ENCODE measurements at places on chromosomes 7 and 10. TPM values are rescaled to one million over a fixed set of nuclear protein-coding genes. Genes with fewer than 3 reads are reported as not detected.

Gene UNCX
- 0.30 TPM for total RNA-seq

DNA sequence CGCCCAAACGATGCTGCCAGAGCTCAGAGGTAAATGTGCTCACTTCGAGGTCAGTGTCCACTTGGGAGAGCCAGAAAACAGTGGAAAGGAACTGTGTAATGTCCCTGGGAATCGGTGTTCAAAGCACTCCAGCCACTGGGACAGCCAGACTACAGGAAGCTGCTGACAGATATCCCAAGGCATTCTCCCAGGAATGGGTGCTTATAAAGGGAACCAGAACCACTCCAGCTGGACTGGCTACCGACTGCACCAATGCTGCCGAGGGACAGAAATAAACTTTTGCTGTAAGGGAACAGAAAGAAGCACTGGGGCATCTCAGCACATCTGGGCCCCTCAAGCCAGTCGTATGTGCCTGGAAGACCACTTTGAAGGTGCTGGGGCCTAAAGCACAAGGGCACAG, 76.7 kb downstream of the ATXN7L1 start:
- no peak for DNase-seq

- no peak for DNase-seq
These were observed 423.9 kb downstream of the CALN1 start for GRCh38 chr7:71988201-71988600.

- peak; percentile 41 for DNase-seq
These were observed 68.4 kb upstream of the DUSP5 start for GRCh38 chr10:110429301-110429700.

DNA sequence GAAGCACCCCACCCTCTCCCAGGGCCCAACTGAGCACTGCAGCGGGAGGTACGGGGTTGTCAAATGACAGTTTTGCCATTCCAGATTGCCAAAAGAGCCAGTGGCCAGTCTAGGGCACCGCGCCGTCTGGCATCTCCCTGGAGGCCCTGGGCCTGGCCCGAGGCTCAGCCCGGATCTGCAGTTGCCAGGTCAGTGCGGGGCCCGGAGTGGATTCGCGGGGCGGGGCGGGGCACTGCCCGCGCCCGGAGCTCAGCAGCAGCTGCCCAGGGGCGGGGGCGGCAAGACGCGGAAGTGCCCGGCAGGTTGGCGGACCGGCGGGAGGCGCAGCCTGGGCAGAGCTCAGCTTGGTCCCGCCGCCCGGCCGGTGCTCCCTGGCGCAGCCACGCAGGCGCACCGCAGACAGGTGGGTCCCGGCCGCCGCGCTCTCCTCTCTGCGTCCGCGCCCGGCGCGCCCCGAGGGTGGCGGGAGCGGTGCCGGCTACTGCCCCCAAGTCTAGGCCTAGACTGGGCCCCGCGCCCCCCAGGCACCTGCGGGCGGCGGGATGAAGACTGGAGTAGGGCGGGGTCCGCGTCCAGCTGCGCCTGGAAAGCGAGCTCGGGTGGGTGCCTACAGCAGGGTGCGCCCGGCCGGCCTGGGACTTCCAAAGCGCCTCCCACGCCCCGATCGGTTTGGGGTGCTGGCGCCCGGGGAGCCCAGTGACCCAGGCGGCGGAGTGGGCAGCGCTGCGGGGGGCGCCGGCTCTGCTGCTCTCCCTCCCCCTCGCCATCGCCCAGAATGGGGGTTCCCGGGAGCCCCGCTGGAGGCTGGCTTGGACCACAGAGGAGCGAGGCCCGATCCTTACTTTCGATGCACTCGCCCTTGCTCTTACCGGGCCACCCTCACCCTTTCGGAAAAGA, at the start of gene IRF5:
Gene IRF5 (plus strand): TSS at position 281 of the 897 bp plus-strand sequence. CDS start 4,155 bp downstream, outside the sequence.
- DNase-seq: no peak

GRCh38 chr10:98296524-98296923, 28.5 kb upstream of the LOXL4 start:
- peak; percentile 54 for DNase-seq
